ENCODE measurements at places on chromosomes 16 and 17.

GRCh38 chr17:77649717-77650211, 308.7 kb upstream of the TNRC6C start:
- DNase-seq = no peak

DNA sequence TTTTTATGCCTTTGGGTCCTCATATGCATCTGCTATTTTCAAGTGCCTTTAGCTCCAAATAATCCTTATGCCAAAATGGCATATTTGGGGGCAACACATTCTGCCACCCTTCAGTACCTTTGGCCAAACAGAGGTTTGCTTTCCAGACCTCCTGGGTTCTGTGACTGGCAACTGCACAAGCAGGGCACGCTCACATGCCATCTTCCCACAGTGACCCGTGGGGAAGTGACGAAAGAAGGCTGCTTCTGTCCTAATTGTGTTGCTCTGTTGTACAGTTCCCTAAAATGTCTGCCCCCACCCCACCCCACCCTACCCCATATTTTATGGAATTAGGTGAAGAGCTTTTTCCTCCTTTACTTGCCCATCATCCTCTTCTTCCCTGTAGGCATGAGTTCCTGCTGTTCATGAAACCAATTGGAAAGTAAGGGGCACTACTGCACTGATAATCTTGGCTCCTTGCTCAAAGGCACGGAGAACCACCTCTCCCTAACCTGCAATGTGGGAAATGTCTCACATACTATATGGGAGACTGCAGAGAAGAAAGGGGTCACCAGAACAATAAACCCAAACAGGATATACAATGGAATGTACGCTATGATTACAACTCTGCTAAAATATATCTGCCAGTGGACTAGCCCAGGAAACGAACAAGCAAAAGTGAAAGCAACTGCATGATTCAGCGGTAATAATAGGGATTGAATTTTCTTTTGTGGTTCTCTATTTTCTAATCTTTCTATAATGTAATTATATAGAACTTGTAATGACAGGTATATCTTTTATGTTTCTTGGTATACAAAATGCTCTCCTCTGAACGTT, 3.3 kb upstream of the SLFN12L start:
- DNase-seq = no peak

- DNase-seq = no peak
Observed at GRCh38 chr17:45363498-45363897, 46.7 kb upstream of the MAP3K14 start.

- DNase-seq = no peak
Observed at GRCh38 chr17:77425791-77426641, 285.2 kb downstream of the SEC14L1 start.

GRCh38 chr17:2405247-2405926, 4.5 kb upstream of the MNT start:
- DNase-seq = no peak

DNA sequence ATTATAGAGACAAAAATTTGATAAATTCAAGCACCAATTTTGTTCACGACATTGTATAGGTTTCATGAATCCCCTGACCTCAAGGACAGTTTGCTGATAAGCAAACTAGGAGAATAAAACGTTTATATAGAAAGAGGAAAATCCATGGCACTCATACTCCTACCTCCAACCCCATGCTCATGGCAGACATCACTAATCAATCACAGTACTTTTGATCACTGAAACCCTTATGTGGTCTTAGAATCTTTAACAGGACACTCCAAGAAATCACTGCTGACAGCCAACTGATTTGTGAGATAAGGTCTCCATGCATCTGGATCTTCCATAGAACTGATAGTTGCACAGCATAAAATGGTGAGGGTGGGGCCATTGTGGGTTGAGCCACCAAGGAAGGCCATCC, 4.7 kb upstream of the NHERF1 start:
- no peak for DNase-seq

- DNase-seq = no peak
Observed at GRCh38 chr17:75736173-75736835, 15.0 kb downstream of the ITGB4 start.

DNA sequence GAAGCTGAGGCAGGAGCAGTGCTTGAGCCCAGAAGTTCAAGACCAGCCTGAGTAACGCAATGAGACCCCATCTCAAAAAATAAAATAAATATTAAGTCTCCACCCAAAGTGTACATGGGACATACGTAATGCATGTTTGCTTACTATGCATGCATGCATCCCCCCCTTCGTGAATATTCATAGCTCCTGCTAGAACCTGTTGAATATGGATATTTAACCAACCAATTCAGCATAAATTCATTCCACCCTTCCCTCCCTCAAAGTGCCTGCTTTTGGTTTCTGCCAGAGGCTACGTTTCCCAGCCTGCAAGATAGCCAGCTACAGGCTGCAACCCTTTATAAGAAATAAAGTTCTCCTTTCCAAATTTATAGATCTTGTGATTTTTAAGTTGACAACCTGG, 12.9 kb upstream of the PSMD7 start:
- no peak for DNase-seq

DNA sequence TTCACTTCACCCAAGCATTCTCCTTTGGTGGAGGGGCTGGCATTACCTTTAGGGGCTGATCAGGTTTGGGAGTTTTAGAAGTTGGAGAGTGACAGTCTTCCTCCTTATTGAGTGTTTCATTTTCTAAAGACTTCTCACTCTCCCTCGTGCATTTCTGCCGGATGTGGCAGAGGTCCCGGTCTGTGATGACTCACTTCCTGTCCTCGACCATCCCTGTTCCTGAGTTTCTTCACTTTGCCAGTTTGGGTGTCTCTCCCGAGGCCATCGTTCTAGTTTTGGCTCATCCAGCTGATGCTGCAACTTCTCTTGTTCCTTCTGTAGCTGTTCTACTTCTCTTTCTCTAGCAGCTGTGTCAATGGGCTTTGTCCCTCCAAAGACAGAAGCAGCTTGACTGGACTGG, 104.3 kb downstream of the PHKB start:
- DNase-seq = no peak

DNA sequence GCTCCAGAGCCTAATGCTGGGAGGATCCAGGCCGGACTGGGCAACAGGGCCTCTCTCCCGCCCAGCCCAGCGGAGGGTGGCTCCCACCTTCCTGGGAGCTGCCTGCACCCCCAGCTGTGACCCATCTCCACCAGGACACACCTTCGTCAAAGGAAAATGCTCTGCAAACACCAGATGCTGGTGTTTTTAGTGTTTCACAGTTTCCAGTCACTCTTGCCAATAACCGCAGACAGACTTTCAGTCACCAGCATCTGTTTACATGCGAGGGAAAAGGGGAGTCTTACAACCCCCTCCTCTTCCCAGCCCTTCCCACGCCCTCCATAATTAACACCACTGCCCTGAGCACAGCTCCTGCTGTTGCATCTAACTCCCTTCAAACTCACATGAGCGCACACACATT, 25.3 kb downstream of the KLHDC4 start:
- no peak for DNase-seq

DNA sequence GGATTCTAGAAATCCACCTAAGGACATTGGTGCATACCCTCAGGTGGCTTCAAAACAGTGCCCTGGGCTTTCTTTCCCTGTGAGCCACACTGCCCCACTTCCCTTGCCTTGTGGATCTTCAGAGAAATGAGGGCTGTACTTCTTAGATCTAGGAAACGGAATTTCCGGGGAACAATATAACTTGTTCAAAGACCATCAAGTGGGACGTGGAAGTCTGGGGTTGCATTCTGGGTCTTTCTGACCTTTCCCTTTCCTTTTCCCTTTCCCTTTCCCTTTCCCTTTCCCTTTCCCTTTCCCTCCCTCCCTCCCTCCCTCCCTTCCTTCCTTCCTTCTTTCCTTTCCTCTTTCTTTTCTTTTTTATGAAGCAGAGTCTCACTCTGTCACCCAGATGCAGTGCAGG, 97.1 kb upstream of the SALL1 start:
- DNase-seq = no peak

GRCh38 chr17:27512511-27513346, 56.5 kb downstream of the KSR1 start:
- no peak for DNase-seq

GRCh38 chr17:74761419-74761818, 13.0 kb downstream of the NHERF1 start:
- no peak for DNase-seq

DNA sequence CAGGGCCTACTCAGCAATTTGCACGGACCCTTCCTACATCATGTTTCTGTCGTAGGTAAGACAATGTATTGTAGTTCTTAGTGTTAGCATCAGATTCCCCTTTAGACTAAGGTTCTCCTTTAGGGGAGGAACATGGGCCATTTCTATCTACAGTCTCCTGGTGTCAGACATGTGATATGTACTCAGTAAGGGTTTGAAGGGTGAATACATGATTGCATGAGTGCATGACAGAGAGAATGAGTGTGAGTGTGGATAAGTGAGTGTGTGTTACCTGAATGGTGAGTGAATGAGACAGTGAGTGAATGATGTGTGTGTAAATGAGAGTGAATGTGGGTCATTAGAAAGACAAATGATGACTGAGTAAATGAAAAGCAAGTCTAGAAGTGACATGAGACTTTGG, 476.8 kb downstream of the HAPSTR1 start:
- no peak for DNase-seq

GRCh38 chr17:10754109-10754508, 24.3 kb upstream of the TMEM220 start:
- DNase-seq = no peak

Measured in cortex of kidney (tissue), 1 donor.